Stimulated activated CD8-positive, alpha-beta memory T cell treated with anti-CD3 and anti-CD28 coated beads, Interleukin-4, amount 100 ng/mL, for 1 hour (primary cell): ENCODE measurements at places on chromosomes 1 and 21.

- no peak for DNase-seq
Measured at GRCh38 chr1:41122851-41123518, 101.5 kb upstream of the SLFNL1 start.

DNA sequence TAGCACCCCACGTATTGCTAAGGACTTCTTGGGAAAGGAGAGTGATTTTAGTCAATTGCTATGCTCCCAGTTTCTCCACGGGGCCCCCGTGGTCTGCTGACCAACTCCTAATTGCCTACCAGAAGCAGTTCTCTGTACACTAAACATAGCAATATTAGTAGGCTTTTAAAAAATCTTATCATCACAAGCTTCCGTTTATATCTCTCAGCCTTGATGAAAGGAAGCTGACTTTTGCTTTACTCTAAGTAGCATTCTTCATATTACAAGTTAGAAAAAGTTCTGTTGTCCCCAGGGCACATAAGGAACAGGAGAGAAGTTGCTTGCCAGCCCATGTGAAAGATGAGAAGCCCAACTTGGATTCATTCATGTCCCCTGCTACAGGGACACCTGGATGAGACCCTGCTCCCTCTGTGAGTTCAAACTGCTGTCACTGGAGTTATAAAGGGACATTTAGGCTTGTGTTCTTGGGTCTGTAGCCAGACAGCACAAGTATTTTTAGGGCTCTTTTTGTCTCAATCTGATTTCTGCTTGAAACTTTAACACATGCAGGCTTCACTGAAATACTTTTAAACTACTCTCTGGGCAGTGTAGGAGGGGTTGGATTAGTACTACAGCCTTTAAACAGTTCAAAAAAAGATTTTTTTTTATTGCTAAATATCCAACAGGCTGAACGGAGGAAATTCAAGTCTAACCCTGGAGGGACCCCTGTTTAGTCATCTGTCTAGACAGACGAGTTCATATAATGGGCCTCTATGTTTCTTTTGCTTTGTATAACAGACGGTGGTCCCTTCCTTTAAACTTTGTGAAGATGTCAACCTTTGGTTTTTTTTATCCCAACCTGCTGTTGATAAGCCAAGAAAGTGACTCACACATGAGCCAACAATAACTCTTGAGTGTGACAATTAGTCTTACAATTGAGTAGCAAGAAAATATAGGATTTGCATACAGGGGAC is 29.5 kb downstream of the TGFB2 start:
- no peak for DNase-seq

DNA sequence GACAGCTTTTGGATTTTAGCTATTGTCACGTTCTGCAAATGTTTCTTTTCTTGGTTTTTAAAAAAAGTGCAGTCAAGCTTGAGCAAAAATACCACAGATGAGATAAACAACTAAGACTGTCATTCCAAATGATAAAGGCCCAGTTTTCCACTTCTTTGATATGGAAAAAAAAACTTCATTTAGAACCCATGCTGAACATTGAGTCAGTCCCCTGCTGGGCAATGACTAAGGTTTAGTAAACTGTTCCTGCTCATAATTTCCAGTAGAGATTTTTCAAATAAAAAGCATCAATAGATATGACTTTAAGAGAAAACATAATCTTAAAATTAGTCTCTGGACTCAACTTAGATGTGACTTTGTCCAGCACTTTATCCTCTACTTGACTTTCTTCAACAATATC is 167.9 kb upstream of the C8B start:
- no peak for DNase-seq

DNA sequence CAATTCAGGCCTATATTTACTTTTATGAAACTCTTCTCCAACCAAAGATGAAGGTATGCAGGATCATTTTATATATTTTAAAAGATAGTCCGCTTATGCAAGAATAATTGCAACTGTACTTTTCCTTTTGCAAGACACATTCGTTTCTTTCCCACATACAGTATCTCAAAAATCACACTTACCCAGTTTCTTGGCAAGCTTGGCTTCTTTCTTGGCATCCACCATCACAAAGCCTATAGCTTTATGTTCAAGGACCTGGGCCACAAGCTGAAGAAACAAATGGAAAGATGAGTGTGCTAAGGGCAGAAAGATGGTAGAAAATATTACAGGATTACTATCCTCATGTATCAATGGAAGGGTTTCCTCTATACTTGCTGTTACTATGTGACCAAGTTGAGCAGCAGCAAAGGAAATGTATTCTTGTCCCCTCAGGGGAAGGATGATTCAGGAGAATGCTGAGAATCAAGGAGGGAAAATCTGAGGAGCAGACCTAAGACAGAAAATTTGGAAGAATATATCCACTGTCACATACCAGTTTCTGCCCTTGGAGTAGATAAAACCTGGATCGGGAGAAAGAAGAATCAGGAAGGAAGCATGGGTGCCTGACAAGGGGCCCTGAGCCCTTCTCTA is 23.8 kb downstream of the CASQ2 start:
- no peak for DNase-seq

GRCh38 chr1:175735144-175735543 is 8.3 kb downstream of the TNR start:
- no peak for DNase-seq

- no peak for DNase-seq
Measured at GRCh38 chr1:51649593-51650091, 32.8 kb downstream of the OSBPL9 start.
